Activated T-cell treated with anti-CD3 and anti-CD28 coated beads for 24 hours (primary cell): ENCODE measurements at places on chromosomes 6 and 20.

GRCh38 chr6:124961777-124962638 lies at the start of gene RNF217:
Gene RNF217, plus strand, starts transcription at chr6:124962437. Its CDS starts 108 bp downstream, at chr6:124962545.
- no peak for DNase-seq

GRCh38 chr6:33613795-33614168 lies 7.3 kb upstream of the ITPR3 start:
- DNase-seq = no peak

GRCh38 chr20:48747840-48748414 lies 79.9 kb downstream of the PREX1 start:
- DNase-seq = no peak

DNA sequence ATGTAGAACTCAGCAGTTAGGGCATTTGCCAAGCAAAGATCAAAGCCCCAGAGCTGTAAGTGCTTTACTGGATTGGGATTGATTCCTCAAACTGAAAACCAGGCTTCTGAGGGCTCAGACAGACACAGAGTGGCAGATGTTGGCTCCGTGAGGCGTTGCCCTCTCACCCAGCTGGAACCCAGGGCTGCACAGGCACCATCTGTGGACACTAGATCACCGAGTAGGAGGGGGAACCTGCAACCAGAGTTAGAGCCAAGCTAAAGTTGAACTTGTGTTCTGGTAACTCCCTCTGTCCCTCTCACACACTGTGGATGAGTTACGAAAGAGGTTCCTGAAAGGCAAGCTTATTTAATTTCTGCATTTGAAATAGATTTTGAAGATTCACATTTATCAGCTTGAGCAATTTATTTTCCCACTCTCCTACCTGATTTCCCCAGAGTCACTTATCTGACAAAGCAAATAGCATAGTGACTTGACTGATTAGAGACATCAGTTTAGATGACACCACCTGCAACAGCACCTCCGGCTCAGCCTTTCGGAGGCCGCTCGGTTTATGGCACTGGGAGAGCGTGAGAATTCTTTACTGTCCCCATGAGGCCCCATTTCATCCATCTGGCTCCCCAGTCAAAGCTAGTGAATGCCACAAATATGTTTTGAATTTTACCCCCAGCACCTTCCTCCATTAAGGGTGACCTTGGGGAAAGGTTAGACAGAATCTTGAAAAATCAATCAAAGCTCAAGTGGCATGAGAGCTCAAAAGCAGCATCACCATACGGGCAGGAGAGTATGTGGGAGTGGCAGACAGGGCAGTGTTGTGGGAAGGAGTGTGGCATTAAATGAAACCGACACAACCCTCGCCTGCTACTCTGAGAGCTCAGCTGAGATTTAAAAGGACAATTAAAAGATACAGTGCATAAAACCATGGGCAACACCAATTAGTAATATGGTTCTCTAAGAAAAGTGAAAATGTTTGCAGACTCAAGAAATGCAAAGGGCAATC lies 48.5 kb downstream of the RPF2 start:
- DNase-seq = no peak
